ENCODE measurements at places on chromosomes 7 and 10.

DNA sequence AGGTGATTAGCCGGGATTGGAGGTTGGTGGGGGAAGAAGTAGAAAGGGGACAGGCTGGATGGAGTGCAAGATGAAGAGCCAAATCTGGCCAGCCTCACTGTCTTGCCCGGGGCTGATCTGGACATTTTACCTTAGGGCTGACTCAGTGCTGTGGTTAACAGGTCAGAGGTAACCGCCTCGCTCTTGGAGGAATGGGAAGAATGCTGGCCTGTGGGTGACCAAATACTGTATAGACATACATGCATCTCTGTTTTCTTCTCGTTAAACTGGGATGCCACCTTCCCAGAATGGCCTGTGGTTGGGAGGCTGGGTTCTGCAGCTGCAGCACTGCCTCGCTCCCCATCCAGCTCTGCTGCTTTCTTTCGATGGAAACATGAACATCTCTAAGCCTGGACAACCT, 120.0 kb downstream of the SEC23IP start:
- no peak for DNase-seq

- DNase-seq, result no peak
Observed at GRCh38 chr7:117138981-117139380, 183.9 kb downstream of the WNT2 start.

GRCh38 chr7:117648203-117648866, 168.5 kb downstream of the CFTR start:
- no peak for DNase-seq

DNA sequence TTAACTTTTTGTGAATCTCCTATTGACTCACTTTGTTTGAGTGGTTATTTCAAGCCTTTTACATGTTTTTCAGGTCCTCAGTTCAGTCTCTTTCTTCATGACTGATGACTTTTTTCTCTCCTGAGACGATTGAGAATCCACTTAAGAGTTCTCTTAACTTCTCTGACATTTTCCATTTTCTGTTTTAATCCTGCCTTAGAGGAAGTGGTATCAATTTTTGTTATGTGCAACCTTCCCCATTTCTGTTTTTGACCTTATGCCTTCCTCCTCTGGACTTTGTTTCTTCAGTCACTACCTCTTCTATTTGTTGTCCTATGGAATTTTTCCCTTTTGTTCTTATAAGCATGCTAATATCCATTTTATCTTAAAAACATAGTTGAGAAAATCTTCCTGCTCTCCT, 2.4 kb downstream of the PSMC2 start:
- DNase-seq, result no peak

All from activated naive CD4-positive, alpha-beta T cell treated with Interleukin-2 at 50 U/mL for 16 hours (primary cell).